ENCODE measurements at places on chromosomes 1 and 21.

DNA sequence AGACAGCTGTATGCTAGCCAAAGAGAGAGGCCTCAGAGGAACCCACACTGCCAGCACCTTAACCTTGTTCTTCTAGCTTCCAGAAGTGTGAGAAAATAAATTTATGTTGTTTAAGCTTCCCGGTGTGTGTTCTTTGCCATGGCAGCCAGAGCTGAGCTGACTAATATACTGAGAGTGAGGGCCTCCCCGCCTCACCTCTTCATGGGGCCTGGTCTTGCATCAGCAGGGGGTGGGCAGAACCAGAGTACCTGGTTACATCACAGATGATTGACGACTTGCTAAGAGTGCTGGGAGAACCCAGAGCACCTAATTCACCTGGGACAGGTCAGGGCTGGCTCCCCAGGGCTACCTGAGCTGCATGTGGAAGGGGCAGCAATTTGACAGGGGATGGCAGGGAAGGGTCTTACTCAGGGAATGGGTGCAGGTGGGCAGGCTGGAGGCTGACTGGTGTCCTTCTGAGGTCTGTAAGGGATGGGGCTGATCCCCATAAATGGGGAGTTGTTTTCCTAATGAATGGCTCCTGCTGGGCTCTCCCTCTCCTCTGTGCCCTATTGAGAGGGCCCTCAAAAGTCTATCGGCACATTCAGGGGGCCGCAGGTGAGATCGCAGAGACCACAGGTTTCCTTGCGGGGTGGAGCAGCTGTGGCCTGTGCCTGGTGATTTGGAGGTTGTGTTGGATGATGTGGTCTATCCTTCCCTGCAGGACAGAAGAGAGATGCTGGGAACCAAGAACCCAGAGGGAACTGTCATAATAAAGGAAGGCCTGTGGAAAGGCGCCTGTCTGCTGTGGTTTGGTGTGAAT, 60.6 kb upstream of the ETV3 start:
- peak; percentile 87 for ATAC-seq

DNA sequence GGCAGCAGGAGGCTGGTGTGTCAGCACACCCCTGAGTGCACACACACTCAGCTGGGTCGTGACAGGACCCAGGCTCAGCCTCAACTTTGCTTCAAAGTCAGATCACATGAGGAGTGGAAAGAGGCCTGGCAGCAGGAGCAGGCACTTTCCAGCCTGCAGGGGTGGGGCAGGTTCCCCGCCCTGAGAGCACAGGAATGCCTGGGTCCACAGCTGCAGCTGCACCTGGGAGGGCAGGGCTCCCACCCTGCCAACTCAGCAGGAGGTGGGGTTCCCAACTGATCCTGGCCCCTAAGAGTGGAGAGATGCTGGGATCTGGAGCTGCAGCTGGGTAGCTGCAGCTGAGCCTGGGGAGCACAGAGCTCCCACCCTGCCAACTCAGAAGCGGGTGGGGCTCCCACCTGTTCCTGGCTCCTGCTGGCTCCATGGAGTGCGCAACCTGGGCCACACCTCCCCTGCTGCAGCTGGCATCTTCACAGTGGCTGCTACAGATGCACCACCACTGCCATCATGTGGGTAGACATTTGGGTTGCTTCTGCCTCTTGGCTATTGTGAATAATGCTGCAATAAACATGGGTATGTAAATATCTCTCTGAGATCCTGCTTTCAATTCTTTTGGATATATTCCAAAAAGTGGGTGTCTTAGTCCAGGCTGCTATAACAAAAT, 415.4 kb downstream of the TTLL7 start:
- peak; percentile 81 for ATAC-seq

GRCh38 chr21:45580576-45581321, 38.5 kb upstream of the SLC19A1 start:
- no peak for ATAC-seq

- peak; percentile 92 for ATAC-seq
Measured at GRCh38 chr1:8702850-8703810, 114.3 kb downstream of the RERE start.

GRCh38 chr1:168607872-168608428, 31.5 kb downstream of the XCL1 start:
- ATAC-seq = no peak

- ATAC-seq = no peak
Measured at GRCh38 chr1:185080422-185080821, 35.1 kb downstream of the RNF2 start.

DNA sequence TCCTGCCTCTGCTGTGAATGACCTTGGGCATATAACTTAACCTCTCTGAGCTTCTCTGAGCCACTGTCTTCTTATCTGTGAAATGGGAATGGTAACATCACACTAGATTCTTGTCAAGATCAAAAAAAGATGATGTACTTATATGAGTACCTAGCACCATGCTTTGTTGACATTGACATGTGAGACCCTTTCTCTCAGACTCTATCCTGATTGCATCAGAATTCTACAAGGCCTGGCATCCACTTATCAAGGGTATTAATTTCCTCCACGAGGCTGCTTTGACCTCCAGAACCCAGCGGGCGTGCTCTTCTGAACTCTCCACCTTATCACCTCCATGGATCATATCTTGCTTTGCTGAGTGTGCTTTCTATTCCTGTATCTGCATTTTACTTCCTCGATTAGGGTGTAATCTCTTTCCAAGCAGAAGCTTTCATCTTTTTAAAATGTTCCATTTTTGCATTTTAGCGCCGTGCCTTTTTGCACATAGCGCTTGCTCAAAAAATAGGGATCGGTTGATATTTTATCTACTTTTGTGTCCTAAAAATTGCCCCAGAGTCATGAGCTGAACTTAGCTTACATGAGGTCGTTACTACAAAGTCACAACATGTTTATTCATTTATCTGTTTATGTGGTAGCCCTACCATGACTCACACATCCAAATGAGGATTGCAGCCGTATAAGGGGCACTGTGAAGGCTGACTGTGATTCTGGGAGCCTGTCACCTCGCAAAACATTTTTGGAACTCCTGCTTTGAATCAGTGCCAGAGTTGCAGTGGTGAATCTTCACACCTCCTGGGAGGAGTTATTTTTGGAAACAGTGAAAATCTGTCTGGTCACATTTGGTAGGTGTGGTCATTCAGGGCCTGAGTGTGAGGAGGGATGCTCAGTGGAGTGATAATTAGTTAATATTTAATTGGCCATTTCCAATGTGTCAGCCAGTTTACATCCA, 63.2 kb downstream of the IER5 start:
- ATAC-seq = no peak

- peak; percentile 37 for ATAC-seq
Measured at GRCh38 chr1:9294910-9295636, 2.4 kb downstream of the SPSB1 start.

DNA sequence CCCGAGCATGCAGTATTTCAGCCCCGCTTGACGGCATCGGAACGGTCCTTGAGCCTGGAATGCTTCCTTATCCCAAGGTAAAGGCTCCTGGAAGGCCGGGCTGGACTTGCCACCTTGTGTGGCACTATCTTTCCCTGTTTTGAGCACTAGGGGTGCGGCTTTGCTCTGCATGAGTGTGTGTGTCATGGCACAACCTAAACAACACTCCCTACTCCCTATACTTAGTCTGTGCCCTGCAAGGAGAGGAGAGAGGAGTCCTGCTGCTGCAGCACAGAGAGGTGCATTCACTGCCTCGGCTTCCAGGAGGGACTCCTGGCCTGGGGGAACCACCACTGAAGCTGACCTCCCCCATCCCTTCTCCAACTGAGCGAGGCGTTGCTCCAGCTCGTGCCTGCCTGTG, 60.4 kb upstream of the BACE2 start:
- no peak for ATAC-seq

DNA sequence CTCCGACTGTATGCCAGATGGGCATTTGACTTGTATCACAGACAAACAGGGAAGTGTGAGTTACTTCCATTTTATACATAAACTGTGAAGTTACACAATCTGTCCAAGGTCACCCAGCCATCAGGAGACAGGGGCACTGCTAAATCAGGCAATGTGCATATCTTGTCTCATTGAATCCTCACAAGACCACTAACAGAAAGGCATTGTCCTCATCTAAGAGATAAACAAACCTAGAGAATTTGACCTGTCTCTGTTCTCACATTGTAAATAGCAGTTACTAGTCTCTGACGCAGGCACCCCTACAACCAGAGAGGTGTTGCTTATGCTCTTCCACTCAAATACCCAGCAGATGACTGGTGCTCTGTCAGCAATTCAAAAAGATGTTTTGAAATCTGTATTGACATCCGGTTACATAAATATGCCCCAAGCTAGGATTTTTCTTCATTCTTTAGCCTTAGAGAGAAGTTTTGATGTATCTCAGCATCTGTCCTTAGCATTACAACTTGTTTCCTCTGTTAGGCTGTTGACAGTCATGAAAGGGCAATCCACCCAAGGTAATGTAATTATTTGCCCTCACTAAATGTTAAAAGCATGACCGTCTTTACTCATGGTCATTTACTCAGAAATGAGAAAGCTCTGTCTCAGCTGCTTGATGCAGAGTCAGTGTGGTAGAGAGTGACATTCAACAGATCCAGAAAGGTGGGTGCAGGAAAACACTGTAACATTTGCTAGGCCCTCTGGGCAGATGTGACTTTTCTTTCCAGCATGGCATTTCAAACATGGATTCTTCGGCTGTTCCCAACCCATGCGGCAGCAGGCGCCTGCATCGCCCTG, 51.9 kb upstream of the ZNF326 start:
- peak; percentile 36 for ATAC-seq

GRCh38 chr21:39071623-39072214, 111.5 kb downstream of the PSMG1 start:
- ATAC-seq = no peak

Measured in esophagus mucosa (tissue), 1 donor.